HuH-7 (cell line): ENCODE measurements at places on chromosomes 16 and 17.

DNA sequence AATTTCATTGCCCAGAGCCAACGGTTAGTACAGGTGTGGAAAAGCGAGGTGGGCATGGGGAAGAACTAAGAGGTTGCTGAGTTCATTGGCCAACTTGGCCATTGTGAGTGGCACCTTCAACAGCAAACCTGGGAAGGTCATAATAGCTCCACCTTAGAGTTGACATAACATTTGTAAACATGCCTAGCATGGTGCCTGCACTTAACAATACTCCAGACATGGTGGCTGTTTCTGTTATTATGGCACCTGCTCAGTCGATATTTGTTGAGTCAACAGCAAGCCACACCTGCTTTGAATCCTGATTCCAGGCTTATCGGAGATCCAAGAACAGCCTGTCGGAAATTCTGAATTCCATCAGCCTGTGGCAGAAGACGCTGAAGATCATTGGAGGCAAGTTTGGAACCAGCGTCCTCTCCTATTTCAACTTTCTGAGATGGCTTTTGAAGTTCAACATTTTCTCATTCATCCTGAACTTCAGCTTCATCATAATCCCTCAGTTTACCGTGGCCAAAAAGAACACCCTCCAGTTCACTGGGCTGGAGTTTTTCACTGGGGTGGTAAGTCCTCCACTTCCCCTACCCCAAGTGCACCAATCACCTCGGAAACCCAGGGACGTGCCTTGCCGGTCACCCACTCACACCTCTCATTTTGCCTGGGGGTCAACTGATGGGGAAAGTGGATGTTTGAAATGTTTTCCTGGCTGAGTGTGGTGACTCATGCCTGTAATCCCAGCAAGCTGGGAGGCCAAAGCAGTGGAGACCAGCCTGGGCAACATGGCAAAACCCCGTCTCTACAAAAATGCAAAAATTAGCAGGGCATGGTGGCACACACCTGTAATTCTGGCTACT lies 46.0 kb downstream of the TMC5 start:
- no peak for DNase-seq

DNA sequence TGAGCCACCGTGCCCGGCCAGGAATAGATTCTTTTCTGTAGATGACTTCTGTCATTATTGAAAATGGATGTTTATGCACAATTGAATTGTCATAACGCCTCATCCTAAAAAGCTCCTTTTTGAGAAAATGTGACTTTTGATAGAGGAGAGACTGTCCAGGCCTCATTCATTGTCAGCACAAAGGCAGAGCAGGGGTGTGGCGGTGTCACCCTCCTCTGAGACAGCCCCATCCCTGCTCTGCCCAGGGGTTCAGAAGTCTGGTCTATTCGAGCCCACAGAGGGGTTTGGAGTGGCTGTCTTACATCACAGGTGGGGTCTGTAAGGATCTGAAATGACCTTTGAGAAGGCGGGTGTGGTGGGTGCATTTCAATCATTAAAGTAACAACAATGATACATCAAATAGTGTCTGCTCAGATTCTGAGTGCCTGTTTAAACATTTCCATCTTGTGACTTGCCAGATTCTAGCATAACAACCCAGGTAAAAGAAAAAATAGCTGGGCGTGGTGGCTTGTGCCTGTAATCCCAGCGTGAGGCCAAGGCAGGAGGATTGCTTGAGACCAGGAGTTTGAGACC lies 161.0 kb downstream of the SEC14L1 start:
- no peak for DNase-seq

DNA sequence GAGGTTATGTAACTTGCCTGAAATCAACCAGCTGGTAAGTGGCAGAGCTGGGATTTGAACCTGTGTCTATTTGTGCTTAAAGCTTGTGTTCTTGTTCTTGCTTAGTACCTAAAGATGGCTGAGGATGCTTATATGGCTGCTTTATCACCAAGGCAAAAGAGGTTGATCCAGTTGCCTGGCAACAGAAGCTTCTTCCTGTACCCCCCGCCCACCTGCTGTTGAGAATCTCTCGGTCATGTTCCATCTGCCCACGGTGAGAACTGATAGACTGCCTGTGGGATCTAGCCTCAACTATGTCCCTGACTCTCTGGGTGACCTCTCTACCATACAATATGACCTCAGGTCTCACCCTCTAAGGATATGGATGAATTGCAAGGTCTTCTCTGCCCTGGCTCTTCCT lies 60.7 kb downstream of the ABCC6 start:
- DNase-seq, result no peak

- no peak for DNase-seq
Observed at GRCh38 chr17:82812601-82813000, 27.2 kb downstream of the ZNF750 start.

GRCh38 chr17:557371-557770 lies 157.3 kb downstream of the VPS53 start:
- no peak for DNase-seq

GRCh38 chr17:71039391-71039790 lies 870.1 kb downstream of the KCNJ2 start:
- no peak for DNase-seq

DNA sequence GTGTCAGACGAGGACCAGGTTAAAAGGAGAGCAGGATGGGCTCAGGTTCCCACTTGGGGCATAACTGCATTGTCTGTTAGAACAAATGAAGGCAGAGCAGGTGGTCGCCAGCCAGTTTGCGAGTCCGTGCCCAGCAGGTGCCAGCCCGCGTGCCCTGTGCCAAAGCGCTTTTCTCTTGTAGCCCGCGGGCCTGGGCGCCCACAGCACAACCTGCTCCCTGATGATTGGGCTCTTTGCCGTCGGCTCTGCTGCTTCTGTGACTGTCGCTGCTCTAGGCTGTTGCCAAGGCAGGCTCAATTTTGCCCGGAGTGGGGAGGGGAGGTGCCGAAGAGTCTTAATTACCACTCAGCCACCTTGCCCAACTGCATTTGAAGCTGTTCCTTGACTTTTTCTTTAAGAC lies 21.1 kb downstream of the KNOP1 start:
- no peak for DNase-seq

DNA sequence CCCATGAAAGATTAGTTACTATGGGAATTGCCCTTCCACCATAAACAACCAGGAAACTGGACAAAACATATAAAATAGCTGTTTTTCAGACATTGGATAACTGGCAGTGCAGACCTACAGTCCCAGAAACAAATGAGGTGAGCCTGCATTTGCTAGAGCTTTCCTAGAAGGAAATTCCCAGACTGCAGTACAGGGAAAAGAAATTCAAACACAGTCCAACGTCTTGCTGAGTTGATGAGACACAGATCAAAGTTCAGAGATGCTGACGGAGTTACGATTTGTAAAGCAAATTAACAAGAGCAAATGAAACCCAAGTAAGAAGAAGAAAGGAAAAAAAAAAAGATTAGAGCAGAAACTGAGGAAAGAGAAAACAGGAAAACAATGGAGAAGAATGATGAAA lies 41.3 kb upstream of the MNT start:
- no peak for DNase-seq
